ENCODE measurements at places on chromosomes 12 and 14.

DNA sequence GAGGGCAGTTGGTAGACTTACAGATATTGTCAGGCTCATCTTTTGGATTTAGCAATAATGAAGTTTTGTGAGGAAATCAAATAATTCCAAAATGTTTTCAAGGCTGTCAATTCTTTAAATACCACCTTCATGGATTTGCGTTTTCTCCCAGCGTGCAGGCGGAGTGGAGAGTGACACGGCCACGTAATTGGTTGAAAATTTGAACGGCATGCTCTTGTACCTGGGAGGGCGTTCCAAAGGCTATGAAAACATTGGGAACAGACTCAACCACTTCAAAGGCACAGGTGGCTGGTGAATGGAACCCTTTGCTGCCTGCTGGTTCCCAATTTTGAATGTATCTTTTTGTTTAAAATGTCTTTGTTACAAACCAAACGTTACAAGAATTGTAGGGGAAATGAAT, 12.4 kb downstream of the SMIM41 start:
- DNase-seq = no peak

DNA sequence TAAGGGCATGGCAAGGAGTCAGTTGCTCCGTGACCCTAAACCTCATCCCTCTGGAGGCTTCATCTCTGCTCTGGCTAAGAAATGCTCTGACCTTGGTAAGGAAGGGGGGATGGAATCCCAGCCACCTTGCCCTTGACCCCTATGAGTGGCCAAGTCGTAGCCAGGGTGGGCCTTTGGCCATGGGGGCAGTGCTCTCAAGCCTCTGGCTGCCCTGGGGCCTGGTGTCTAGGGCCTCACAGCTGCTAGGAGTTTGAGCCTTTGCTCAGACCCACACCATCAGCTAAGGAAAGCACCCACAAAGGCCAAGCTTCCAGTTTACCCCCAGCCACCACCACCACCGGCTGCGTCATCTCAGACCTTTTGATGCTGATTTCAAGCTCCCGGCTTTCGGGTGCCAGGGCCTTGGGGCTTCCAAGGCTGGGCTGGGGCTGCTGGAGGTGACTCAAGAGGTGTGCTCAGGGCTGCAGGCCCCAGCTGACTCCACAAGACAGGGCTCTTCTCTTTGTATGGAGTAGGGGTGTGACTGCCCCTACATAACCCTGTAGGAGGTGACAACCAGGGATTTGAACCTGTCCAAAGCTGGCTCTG, 3.7 kb downstream of the ASB2 start:
- no peak for DNase-seq

DNA sequence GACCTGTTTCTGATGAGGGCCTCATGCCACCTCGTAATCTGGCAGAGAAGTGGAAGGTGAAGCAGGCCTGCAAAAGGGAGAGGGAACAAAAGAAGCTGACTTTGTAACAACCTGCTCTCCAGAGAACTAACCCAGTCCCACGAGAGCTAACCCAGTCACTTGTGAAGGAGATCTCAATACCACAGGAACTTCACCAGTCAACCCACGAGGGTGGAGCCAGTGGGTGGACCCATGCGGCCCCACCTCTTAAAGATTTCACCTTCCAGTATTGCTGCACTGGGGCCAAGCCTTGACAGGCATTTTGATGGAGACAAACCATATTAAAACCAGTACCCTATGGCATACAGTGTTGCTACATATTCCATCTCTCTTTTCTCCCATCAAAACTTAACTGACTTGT, 55.1 kb downstream of the SERPINA10 start:
- no peak for DNase-seq

DNA sequence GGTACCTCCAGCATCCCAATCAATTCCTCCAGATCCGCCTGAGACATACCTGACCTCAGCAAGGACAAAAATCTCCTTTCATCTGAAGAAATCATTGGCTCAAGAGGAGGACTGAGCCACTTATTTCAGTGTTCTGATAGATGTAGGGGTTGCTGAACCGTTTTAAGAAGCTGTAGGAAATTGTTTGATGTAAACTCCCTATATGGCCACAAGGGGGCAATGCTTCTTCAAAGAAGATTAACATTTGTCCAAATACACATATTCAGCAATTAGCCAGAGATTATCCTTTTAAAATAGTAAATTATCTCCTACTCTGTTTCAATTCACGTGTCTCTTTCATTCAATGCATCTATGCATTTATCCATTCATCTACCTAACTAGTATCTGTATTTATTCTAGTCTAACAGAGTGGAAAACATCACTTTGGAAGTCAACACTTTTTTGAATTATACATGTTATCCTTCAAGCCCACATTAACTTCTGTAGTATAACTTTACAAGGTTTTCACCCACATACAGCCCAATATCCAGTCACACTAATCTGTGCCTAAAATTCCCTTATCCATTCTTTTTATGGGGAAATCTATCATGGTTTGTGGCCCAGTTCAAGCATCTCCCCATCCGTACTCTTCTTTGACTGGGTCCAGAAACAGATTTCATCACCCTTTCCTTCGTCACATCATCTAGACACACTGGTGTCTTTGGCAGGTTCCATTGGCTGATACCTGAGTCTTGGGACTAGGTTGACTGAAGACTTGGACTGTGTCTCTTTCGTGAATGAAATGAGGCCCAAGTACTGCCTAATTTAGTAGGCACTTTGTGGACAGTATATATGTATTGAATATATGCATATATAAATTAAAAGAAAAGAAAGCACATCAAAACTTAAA, 411.0 kb upstream of the OR4E1 start:
- no peak for DNase-seq

DNA sequence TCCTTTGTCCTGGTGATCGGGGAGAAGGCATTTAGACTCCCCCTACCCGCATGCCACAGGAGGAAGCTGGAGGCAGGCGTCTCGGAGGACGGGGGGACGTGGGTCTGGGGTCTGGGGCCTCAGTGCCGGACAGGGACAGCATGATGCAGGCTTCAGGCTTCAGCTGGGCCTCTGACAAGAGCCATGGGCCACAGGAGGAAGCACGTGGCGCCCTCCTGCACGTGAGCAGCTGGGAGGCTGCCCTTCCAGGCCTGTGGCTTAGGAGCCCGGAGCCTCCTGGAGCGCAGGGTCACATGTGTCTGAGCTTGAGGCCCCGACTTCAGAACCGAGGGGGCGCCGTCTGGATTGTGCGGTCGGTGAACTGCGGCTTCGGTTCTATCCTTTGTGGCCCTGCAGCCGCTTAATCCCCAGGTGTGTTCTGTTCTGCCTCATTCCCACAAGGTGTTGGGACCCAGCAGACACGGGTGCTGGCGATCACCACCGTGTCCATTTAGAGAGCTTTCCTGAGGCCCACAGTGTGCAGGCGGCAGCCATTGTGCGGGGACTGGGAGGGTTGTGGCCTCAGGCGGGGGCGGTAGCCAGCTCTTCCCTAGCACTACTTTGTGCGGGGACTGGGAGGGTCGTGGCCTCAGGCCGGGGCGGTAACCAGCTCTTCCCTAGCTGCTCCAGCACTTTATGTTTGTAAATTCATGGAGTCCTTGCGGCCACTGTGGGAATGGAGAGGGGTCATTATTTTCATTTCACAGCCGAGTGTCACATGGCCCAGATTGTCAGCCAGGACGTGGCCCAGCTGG, 150.2 kb downstream of the ADGRD1 start:
- DNase-seq = no peak
